ENCODE measurements at places on chromosomes 5 and 9.

DNA sequence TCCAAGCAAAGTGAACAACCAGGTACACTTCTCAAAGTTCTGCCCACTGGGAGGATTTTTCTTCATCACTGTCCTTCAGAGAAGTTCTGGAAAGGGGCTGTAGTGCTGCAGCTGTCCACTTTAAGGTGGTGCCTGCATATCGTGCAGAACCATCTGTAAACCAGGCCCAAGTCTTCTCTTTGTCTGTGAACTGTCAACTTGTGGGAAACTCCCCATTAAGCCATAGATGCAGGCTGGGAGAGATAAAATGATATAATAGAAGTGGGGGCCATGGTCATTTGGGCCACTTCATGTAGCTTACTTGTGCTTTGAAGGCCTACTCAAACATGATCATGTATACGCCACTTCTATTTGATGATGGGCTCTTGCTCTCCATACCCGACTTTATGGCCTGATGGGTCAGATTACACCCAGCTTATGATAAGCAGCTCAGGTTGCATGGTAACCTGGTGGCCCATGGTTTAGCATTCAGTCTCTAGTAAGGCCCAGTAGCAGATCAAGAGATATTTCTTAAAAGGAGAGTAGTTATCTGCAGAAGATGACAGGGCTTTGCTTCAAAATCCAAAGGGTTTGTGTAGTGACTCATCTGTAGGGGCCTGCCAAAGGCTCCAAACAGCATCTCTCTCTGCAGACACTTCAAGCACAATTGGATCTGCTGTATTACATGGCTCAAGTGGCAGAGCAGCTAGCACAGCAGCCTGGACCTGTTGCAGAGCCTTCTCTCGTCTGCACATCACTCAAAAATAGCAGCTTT is 15.7 kb upstream of the BTF3 start:
- no peak for DNase-seq

DNA sequence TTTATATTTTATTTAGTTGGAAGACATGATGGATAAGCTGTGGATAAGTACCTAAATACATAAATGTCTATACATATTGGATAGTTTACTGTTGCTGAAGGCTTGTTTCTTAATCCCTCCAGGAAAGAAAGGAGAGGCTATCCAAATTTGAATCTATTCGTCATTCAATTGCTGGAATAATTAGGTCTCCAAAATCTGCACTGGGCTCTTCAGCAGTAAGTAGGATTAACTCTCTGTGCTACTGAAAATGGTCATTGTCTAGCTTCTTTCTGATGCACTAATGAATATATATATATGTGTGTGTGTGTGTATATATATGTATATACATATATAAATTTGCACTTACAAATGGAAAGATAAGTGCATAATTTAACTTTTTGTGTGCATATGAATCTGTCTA is 198.3 kb downstream of the FER start:
- DNase-seq, result no peak

DNA sequence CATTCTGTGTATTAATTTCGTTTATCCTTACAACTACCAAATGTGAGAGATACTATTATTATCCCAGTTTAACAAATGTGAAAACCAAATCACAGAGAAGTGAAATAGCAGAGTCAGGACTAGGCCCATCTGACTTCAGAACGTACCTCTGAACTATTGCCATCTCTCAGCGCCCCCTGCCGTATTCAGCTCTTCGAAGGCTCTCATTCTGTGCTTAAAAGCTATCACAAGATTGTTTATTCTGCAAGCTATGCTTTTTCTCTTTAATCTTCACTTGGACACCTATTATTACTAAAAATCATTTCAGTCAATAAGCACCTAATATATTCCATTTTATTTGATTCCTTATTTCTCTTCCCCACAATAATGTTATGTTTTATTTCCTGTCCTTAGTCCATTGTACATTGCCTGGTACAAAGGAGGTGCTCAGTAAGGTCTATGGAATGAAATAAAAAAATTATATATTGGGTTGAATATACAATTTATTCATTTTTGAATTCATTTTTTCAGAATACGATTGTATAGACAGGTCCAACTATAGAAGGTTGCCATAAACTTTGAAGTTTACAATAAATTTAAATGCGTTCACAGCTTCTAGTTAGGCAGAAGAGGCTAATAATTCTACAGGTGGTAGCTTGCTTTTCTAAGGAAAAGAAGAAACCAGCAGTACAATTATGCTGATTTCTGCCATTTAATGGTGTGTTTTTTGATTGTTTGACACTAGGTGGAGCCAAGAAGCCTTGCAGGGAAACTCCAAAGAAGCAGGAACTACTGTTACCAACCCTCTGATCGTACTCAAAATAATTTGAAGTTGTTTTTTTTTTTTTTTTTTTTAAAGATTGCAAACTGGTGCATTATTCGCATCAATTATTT is 202.2 kb upstream of the DMRTA1 start:
- DNase-seq, result peak; percentile 75

DNA sequence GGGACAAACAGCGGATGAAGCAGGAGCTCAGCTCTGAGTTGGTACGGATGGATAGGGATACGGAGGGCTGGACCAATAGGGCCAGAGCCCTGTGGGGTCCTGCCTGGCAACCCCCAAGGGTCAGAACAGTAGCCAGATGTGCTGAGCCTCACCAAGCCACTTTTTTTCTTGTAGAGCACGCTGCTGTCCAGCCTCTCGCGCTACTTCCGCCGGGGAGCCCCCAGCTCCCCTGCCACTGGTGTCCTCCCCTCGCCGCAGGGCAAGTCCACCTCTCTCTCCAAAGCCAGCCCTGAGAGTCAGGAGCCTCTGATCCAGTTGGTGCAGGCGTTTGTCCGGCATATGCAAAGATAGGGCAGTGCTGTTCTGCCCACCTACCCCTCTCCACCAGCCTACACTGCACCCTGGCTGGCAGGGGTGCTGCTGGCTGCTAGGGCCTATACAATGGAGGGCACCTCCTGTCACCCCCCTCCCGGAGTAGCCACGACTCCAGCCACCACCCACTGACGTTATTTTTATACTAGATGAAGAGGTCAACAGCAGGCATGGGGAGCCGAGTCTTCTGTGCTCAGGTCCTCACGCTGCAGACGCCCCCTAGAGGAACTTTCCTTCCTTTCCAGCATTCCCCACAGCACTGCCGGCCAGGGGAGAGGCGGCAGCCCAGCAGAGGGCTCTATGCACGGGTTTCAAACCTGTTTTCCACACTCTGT is 21.6 kb downstream of the SH3GLB2 start:
- peak; percentile 51 for DNase-seq

DNA sequence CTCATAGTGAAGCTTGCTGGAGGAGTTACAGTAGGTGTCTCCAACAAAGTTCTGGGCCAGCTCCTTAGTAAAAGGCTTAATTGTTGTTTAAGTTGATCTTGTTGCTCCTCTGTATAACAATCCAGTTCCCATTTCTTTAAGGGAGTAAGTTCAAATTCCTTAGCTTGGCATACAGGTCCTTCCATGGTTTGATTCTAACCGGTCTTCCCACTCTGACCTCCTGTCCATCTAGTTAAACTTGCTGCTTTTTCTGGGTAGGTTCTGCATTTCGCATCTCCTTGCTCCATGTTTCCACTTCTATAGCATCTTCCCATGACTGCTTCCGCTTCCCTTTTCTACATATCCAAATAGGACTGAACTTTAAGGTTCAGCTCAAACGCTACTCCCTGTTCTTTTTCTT is 95.5 kb downstream of the ARHGAP26 start:
- no peak for DNase-seq

DNA sequence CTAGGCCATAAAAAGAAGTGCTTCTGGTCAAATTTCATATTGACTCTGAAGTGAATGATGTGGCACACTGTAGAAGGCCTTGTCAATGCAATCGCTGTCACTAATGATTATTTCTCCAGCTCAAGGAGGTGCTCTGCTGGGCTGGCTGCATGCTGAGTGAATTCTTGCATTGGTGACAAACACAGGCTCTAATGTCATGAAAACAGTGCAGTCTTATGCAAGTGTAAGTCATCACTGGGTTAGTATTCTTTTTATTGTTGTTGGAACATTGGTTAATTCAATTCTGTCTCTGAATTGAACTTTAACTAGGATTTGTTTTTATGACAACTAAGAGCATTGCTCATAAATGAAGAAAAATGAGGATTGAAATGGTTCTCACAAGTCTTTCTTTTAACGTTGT is 57.3 kb upstream of the CD180 start:
- DNase-seq, result peak; percentile 59

DNA sequence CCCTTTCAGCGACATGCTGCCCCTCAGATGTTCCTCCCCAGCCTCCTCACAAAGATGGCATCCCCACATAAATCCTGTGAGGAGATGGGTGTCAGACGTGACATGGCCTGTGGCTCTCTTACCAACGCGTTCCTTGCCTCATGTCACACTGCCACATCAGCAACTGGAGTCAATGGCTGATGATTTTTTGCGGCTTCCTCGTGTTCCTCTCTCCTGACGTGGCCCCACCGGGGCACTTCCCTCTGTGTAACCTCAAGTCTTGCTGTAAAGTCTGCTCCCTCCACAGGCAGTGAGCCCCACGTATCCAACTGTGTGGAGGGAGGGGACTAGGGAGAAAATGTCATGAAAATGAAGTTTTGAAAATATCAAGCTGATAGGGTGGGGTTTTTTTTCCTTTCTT is 53.2 kb upstream of the SHISAL2B start:
- DNase-seq, result no peak

- no peak for DNase-seq
Observed at GRCh38 chr5:41817625-41818301, 52.5 kb downstream of the OXCT1 start.

- no peak for DNase-seq
Observed at GRCh38 chr5:178557416-178557815, 32.8 kb downstream of the COL23A1 start.

DNA sequence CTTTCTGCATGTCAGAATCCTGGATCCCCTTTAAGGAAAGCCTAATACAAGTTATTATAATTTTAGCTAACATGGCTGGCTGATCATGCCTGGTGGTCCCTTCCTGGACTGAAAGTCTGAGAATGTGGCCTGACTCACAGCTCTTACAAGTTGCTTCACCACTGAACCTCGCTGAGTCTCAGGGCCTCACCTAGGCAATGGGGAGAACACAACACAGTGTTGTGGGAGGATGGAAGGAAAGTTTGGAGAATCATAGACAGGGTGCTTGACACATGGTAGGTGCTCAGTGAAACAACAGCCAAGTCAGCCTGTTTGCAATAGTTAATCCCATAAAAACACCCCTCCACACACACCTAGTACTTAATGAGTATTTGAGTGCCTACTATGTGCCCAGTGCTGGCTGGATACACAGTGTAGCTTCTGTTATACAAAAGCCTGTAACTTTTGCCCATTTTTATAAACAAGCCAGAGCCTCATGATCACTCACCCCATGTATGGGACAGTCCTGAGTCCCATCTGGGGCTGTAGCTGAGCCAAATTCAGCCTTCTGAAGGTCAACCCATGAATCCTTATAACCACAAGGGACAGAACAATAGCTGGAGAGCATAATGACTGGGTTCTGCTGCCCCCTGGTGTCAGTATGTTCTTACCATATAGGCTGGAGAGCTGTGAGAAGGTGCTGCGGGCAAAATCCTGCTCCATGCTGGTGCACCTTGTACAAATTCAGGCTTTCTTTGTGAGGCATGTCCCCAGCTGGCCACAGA is 3.9 kb downstream of the ACSL6 start:
- peak; percentile 71 for DNase-seq

DNA sequence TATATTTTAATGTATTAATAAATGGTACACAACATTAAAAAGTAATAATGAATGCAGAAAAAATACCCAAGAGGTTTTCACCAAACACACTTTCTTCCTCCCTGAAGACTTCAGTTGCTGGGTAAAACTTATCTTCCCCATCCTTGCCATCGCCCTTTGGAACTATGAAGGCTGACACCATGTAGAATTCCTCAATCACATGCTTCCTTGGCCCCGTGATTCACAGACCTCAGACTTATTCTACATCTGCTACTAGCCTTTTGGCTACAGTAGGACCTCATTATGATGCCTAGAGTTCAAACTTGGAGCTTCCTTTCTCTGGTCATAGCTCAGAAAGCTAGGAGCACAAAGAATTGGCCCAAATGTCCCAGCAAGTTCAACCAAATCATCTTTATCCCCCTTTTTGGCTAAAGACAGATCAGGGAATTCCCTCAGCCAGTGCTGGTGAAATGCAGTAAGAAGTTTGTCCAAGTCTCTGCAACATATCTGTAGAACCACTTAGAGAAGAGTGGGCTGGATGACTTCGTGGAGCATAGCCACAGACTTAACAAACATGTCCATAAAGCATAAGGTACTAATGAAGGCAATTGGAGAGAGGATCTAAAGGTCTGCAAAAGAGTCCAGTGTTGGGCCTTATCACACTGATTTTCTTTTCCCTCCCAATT is 253.5 kb downstream of the SEC61B start:
- no peak for DNase-seq

DNA sequence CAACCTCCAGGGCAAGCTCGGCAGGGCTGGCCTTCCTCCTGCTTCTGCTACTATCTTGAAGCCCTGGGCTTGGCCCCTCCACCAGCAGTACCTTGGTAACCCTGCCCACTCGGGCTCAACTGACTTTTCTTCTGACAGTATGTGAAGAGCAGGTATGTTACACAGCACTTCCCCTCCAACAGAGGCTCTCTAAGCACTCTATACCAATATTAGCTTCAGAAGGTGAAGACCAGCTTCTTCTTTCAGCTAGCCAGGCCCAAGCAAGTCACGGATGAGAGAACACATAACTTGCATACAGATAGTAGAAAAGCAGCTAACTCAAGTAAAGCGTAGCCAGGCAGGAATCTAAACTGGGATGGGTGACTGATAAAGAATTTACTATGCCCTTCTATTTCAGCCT is 64.3 kb downstream of the FEM1C start:
- DNase-seq, result no peak

GRCh38 chr9:107685901-107686300 is 196.3 kb upstream of the KLF4 start:
- no peak for DNase-seq

- DNase-seq, result no peak
Observed at GRCh38 chr5:124655251-124655917, 91.1 kb downstream of the ZNF608 start.

DNA sequence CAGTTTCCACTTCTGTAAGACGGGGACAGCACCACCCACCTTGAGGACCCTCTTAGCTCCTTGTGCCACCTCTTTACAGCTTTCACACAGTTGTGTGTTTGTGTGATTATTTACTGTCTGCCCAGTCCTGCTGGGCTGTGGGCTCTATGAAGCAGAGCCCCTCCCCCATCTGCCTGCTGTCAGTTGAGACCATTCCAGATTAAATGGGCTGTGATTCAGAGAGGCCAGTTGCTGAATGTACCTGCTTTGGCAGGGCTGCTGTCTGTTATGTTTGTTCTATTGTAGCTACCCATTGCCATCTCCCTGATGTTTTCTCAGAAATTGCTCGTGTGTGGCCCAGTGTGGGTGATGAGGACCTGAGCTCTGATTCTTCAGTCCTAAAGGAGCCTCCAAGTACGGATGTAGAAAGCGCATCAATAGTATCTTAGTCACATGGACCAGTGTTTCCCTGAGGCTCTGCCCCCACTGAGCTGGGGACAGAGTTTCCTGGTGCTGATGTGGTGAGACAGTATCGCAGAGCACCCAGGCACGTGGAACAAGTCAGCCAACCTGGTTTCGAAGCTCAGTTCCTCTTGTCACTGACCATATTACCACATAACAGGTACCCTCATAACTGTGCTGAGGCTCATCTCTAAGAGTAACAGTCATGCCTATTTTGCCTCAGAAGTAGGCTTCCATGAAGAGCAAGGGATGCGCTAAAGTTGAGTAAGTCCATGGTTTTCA is 3.7 kb downstream of the ANGPTL2 start:
- DNase-seq, result no peak

GRCh38 chr9:72943844-72944462 is 8.9 kb downstream of the ALDH1A1 start:
- DNase-seq, result no peak
